ENCODE measurements at places on chromosomes 1 and 21.

DNA sequence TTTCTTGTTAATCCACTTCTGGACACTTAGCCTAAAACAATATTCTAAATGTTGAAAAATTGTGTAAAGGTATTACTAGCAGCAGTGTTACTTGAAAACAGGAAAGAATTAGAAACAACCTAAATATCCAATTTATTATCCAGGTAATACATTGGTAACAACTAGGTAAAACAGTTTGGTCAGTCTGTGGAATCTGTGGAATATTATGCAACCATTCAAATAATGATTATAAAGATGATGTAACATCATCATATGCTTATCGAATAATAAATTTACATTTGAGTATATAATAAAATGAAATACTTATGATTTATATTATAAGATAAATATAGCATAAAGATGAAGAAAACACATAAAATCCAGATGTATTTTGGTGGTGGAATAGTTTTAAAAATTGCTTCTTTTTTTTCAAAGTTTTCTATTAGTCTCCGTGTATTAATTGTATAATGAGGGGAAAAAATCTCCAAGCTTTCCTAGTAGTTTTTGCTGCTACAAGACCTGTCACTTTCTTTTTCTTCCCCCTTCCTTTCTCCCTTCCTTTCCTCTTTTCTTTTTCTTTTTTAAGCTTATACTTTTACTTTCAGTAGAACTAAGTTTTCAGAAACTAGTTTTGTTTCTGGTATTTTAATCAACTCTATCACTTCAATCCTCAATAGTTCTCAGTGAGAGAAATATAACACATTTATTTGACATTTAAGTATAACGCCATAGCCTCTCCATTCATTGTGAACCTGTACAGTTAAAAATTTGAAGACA, 197.8 kb upstream of the HMCN1 start:
- DNase-seq, result no peak

- DNase-seq, result no peak
Observed at GRCh38 chr1:246595146-246595545, 28.9 kb downstream of the CNST start.

GRCh38 chr21:33954395-33954794, 38.8 kb upstream of the ATP5PO start:
- DNase-seq, result no peak

DNA sequence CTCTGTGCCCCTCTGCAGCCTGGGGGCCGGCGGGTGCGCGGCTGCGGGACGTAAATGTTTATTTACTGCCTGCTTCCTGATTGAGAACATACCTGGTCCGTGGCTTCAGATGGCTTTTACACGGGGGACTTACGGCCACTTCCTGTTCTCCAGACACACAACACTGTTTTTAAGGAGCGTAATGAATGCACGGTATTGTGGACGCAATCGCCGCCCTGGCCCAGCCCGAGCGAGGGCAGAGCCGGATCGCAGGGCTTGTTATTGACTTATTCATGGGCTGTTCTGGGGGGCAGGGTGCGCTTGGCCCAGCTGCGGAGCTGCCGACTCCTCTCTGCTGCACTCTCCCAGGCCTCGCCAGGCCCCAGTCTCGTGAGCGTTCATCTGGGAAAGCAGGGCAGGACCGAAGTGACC, 52.8 kb upstream of the ACTRT2 start:
- DNase-seq, result no peak

DNA sequence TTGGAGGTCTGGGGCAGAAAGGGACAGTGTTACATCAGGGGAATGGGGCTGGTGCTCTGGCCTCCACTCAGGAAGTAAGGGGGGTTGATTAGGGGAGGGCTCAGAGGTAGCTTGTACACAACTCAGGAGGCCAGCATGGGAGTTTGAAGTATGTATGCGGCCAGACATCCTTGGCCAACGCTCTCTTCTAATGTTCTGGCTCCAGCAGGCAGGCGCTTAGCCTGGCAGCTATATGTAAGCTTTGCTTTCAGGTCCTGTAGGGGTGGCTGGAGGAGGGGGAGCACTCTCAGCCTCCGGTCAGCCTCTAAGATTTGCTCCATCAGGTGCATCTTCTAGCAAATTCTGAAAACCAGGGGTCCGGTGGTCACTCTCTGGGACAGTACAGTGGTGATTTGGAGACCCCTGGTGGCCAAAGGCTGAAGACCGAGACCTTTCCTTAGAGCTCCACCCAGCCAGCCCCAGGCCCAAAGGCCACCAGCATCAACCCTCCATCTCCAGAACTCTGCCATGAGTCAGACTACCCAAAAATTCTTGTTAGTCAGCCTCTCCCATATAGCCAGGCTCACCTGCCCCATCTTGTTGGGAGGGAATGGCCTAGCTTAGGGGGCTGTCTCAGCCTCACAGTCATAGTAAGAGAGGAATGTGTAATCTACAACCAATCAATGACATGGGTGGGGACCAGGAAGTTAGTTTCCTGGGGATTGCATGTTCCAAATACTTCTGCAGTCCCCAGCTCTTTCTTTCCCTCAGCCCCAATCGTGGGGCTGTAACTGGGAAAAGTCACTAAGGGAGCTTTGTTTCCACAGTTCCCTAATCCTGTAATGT, 9.7 kb upstream of the COL8A2 start:
- DNase-seq, result peak; percentile 19

DNA sequence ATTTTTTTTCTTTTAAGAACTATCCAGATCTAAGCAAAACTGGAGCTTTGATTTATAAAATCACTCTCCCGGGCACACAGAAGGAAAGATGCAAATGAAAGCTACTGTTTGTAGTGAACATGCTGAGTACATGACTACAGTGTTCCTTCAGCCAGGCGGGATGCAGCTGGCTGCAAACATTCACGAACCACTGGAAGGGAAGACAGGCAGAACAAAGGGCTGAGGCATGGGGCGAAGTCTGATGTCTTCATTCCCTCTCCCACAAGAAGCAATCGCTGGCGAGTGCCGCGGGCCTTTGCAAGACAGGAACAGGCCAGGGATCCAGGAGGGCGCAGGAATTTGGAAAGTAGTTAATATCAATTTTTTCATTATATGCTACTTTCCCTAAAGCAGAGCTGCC, 257.9 kb upstream of the AJAP1 start:
- no peak for DNase-seq

DNA sequence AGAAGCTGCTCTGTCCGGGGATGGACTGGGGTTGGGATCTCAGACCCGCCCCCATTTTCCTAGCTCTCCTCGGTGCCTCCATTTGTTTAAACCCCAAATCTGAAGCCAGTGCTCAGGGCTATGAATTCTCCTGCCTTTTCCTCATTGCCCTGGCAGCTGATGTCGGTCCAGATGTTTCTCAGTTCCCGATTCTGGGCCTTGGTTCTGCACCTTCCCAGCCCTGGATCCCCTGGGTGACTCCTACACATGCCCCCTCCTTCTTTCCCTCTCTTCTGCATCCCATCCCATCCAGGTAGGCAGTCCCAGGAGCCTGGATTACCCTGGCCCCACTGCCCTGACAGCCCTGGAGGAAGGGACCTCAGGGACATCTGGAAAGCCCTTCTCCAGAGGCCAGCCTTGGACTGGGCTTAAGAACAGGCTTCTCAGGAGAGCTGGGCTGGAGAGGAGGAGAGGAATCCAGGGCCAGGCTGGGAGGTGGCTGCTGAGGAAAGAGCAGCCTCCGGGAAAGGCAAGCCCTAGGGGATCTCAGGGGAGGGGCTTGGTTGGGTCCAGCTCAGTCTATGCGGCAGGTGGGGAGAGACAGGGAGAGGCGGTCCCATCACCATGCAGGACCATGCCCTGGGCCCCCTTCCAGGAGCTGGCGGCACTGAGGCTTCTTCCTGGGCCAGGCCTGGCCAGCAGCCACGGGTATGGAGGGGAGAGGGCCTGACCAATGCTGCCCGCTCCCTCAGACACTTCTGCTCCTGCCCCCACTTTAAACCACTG, 6.8 kb upstream of the EPS8L3 start:
- DNase-seq, result no peak

DNA sequence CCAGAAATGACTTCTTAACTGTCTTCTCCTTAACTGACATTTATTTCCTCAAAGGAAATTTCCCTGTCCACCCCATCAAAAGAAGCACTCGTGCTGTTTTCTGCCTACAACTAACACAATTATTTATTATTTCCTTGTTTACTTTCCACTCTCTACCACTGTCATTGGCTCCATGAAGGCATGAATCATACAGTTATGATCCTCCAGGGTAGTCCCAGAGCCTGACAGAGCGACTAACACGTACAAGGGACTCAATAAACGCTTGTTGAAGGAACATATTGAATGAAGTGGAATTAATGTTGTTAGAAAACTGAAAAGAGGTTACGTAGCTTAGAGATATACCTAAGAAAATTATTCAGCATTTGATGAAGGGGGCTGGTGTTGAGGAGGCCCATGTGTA, 20.9 kb downstream of the GREM2 start:
- DNase-seq, result no peak

DNA sequence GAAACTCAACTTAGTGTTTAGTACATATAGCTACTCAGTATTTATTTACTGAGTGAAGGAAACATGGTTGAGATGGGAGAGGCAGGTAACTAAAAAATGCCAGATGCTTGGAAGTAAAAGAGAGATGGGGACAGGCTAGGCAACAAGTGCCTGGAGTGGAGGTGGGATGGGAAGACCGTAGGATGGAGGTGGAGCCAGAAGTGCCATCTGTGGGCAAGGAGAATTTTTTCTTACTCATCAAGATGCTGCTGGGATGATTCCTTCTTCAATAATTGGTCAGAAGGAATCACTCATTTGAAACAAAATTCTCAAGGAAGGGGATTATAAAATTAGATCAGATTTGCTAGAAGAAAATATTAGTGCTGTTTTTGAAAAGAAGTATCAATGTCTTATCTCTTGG, 72.9 kb downstream of the IFI44 start:
- DNase-seq, result no peak

GRCh38 chr1:121518726-121519041, 333.9 kb downstream of the SRGAP2C start:
- DNase-seq, result no peak

- DNase-seq, result no peak
Observed at GRCh38 chr1:3087049-3087448, 18.0 kb downstream of the PRDM16 start.

GRCh38 chr1:19705464-19705863, 40.8 kb downstream of the HTR6 start:
- no peak for DNase-seq

DNA sequence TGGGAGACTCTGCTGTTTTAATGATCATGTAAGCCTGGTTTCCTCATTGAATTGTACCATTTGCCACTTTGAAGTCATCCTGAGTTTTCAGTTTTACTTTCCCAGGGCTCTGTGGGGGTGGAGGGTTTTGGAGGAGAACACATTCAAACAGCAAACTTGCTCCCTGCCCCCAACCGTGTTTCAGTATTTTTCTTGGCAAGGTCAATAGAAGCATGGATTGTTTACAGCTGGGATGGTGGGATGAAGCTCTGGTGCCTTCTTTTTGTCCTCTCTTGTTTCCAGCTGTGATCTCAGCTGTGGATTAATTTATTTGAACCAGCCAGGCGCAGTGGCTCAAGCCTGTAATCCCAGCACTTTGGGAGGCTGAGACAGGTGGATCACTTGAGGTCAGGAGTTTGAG, 54.3 kb upstream of the SERBP1 start:
- no peak for DNase-seq

DNA sequence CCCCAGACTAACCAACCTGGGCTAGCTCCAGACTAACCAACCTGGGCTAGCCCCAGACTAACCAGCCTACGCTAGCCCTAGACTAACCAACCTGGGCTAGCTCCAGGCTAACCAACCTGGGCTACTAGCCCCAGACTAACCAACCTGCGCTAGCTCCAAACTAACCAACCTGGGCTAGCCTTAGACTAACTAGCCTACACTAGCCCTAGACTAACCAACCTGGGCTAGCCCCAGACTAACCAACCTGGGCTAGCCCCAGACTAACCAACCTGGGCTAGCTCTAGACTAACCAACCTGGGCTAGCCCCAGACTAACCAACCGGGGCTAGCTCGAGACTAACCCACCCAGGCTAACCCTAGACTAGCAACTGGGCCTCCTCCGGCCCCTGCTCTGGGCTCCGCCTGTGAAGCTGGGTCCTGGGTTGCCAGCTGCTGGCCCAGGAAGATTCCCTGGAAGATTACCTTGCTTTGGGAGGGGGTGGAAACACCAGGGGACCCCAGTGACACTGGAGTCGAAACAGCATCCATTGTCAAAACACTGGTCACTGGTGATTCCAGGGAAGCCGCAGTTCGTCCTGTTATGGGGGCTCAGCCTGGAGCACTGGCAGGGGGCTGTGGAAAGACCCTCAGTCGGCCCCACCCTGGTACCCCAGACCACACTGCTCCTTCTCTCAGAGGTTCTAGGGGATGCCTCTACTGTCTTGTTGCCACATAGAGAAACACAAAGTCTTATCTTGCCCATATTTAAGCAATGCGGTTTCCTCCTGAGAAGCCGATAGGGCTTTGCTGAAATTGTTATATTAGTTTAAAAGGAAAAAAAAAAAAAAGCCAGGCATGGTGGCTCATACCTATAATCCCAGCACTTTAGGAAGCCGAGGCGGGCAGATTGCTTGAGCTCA, 1.1 kb downstream of the TFF2 start:
- no peak for DNase-seq

DNA sequence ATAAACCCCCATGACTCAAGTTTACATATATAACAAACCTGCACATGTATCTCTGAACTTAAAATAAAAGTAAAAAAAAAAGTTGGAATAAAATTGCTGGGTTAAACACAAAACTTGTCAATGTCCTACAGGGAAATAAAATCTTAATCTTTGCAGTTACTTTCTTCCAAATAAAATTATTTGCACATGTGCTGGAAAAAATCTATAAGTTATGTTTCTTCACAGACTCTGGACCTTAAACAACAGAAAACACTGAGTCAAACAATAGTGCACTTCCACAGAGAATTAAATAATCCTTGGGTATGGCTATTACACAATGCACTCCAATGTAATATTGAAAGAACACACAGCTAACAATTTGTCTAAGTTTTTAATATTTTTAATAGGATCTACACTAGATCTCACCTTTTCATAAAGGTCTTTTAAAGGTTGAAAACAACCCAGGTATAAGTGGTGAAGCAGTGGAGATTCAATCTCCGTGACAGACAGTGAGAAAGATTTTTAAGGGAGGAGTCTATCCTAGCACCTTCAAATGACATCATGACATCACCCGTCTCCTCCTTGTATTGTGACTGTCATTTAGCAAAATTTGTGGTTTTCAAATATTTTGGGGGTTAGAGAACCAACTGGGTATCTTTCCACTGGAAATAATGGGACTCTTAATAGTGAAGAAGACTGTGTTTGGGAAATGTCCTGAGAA, 25.2 kb upstream of the FGGY start:
- DNase-seq, result no peak

DNA sequence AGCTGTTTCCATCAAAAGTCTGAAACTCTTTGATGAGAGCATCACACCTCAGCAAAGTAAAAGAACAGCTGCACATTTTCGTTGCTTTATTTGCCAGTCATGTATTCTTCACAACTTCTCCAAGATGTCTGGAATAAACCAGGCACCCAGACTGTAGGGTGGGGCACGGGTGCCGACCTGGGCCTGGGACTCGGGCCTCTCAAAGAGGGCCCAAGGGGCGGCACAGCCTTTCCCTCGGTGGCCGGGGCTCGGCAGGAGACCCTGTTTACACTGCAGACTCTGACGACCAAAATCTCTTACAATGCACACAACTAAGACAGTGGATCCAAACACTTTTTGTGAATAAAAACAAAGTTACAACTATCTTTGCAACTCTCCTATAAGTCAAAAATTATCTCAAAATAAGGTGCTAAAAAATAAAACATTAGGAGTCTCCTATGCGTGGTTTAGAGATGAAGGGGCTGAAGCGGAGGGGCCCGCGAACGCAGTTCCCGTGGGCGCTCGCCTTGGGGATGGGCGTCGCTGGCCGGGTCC, 696 bp downstream of the LSS start:
- no peak for DNase-seq

All from T47D (cell line).